SK-MEL-5 (cell line): ENCODE measurements at places on chromosomes 3 and 15. TPM values are rescaled to one million over a fixed set of nuclear protein-coding genes. Genes with fewer than 3 reads are reported as not detected.

KLHL40 gene
- not detected in 2 replicates for total RNA-seq

SPINT1 gene
- 0.32 and 1.4 TPM in 2 replicates for total RNA-seq

GOLGA8J gene
- 0.16 TPM in 1 of 2 replicates, not detected in the other for total RNA-seq

FOXL2NB gene
- total RNA-seq = not detected in 2 replicates

ALG1L2 gene
- not detected in 2 replicates for total RNA-seq

ITIH4 gene
- total RNA-seq = 0.21 TPM in 1 of 2 replicates, not detected in the other

SV2B gene
- 0.11 and 0.18 TPM in 2 replicates for total RNA-seq

NDN gene
- total RNA-seq = 29.9 and 39.3 TPM in 2 replicates

IL17RE gene
- total RNA-seq = 0.05 and 0.29 TPM in 2 replicates

FBXL2 gene
- 8.8 and 9.7 TPM in 2 replicates for total RNA-seq

RHOV gene
- total RNA-seq = 0.32 and 0.82 TPM in 2 replicates

STRIT1 gene
- total RNA-seq = not detected in 2 replicates

SFMBT1 gene
- total RNA-seq = 16.4 and 19.4 TPM in 2 replicates

GHSR gene
- total RNA-seq = not detected in 2 replicates

SETD2 gene
- 17.1 and 17.5 TPM in 2 replicates for total RNA-seq

PDZRN3 gene
- total RNA-seq = 4.0 and 5.2 TPM in 2 replicates

ZNF385D gene
- total RNA-seq = not detected in 2 replicates

BNC1 gene
- total RNA-seq = not detected in 2 replicates

C15orf61 gene
- 3.3 and 4.5 TPM in 2 replicates for total RNA-seq

ATP13A4 gene
- total RNA-seq = not detected in 2 replicates

NBEAL2 gene
- 5.3 and 6.1 TPM in 2 replicates for total RNA-seq

ADGRG7 gene
- not detected in 2 replicates for total RNA-seq

MST1R gene
- total RNA-seq = not detected in 2 replicates

POTEB gene
- not detected in 2 replicates for total RNA-seq

LRRC31 gene
- not detected in 2 replicates for total RNA-seq

KY gene
- total RNA-seq = not detected in 2 replicates

MLF1 gene
- 19.8 and 20.2 TPM in 2 replicates for total RNA-seq

PRSS50 gene
- total RNA-seq = not detected in 2 replicates

ACAP2 gene
- 71.4 and 84.7 TPM in 2 replicates for total RNA-seq

COL6A5 gene
- total RNA-seq = not detected in 2 replicates

SLC38A3 gene
- 0.13 and 0.42 TPM in 2 replicates for total RNA-seq

SI gene
- total RNA-seq = not detected in 2 replicates

LMAN1L gene
- not detected in 2 replicates for total RNA-seq

FGF7 gene
- 20.3 TPM in 2 replicates for total RNA-seq

CA12 gene
- 17.4 and 19.2 TPM in 2 replicates for total RNA-seq

CFAP92 gene
- total RNA-seq = 0.16 TPM in 1 of 2 replicates, not detected in the other

ALDH1A2 gene
- 0.18 TPM in 1 of 2 replicates, not detected in the other for total RNA-seq

TM6SF1 gene
- total RNA-seq = 0.08 TPM in 1 of 2 replicates, not detected in the other

RPUSD2 gene
- total RNA-seq = 13.7 and 17.9 TPM in 2 replicates

CLSTN2 gene
- not detected in 2 replicates for total RNA-seq

LRRN1 gene
- 0.03 TPM in 1 of 2 replicates, not detected in the other for total RNA-seq
